Left renal cortex interstitium (tissue), 4 donors: ENCODE measurements at places on chromosomes 6 and 20. TPM values are rescaled to one million over a fixed set of nuclear protein-coding genes. Genes with fewer than 3 reads are reported as not detected.

DNA sequence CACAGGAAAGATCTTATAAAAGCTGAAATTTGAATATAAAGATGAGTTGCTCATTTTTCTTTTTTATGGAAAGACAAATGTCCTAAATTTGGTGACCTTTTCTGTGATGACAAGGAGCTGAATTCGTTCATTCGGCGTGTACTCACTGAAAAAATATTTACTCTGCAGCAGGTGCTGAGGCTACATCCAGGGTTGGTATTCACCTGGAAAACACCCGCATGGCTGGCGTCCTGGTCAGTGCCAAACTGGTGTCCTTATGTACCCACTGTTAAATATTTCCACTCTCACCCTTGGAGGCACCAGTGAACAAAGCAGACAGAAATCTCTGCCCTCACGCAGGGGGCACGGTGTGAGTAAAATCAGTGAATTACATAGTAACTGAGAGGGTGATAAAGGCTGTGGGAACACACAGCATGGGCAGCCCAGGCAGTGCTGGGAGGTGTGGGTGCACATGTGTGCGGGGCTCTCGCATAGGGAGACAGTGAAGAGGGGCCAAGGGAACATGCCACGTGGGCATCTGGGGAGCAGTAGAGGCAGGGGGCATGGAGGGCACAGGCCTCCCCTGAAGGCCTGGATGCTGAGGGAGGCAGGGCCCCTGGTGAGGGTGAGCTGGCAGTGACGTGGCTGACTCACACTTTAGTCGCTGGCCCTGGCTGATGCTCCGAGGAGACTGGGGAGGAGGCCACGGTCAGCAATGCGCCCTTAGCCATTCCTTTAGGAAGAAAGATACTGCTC, 89.7 kb downstream of the INSM1 start:
- DNase-seq: no peak

- no peak for DNase-seq
These were observed 193.5 kb downstream of the LRFN2 start for GRCh38 chr6:40393641-40394040.

- DNase-seq: no peak
These were observed 177.7 kb downstream of the BTBD3 start for GRCh38 chr20:12095180-12095920.

- no peak for DNase-seq
These were observed 80.0 kb upstream of the ATXN1 start for GRCh38 chr6:16841241-16841640.

DNA sequence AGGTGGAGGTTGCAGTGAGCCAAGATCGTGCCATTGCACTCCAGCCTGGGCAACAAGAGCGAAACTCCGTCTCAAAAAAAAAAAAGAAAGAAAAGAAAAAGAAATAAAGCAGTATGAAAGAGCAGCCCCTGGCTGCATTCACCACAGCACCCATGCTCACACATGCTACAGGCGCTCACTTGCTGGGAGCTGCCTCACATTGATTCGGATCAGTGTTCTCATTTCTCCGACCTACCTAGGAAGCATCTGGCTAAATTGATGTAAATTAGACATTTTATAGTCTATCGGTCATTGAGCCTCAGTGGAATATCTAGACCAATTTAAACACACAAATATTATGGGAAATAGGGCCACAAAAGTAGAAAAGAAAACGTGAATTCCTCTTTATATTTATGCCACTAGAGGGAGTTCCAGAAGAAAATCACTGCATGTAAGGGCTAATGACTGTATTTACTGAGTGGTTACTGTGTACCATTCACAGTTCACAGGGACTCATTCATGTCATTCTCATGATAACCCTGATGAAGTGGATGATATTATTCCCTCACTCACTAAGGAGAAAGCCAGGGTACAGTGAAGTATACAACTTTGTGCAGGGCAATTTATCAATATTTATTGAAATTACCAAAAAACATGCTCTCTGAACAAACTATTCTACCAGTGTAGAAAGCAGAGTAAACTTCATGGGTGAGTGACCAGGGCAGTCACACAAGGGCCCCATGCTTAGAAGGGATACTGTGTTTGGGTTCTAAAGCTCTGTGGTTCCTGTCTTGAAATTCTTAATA, 5.3 kb upstream of the MOG start:
- DNase-seq: no peak

RAB44 gene
- polyA plus RNA-seq: not detected

IP6K3 gene
- 0.92 TPM for polyA plus RNA-seq
